ENCODE measurements at places on chromosomes 4 and X.

GRCh38 chrX:130048686-130049222, 61.5 kb downstream of the ELF4 start:
- no peak for DNase-seq

DNA sequence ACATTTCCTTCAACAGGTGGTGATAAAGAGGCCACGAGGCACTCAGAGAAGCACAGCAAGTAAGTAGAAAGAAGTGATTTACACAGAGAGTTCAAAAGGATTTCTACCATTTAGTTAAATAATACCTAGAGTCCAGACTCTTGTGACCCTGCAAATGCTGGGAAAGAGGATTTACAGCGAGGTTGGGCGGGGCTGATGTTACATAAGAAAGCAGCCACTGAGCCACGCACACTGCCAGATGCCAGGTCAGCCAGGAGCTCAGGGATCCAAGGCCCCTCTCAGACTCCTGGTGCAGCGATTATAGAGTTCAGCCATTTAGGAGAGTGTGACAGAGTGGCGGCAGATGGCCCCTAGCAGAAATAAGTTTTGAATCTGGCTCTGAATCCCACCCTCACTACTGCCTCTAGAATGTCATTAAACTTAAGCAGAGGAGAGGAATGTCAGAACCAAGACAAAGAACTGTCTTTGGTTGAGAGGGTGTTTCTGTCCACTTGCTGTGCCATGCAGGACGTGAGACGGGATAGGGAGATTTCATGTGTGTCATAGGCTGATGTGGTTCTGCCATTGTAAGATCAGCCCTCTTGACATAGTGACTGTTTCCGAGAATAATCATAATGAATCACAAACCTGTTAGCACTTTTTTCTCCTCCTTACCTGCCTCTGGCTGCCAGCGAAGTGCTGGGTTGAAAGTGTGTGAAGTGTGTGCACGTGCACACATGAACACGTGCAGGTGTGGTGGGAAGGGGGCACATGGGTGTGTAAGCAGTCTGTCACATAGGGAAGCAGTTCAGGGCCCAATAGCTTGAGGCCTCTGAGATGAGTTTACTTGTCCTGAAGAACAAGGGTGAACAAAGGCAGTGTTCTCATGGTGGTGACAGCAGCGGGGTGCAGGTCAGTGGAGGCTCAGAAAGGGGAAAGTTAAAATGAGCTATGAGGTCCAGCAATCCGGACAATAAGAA, 50.1 kb downstream of the MFAP3L start:
- DNase-seq, result no peak

GRCh38 chr4:99324979-99325378, 3.8 kb upstream of the ADH1B start:
- DNase-seq, result no peak

- no peak for DNase-seq
Measured at GRCh38 chr4:4865705-4866123, 6.2 kb downstream of the MSX1 start.

GRCh38 chrX:37690119-37690518, 4.5 kb downstream of the XK start:
- no peak for DNase-seq

DNA sequence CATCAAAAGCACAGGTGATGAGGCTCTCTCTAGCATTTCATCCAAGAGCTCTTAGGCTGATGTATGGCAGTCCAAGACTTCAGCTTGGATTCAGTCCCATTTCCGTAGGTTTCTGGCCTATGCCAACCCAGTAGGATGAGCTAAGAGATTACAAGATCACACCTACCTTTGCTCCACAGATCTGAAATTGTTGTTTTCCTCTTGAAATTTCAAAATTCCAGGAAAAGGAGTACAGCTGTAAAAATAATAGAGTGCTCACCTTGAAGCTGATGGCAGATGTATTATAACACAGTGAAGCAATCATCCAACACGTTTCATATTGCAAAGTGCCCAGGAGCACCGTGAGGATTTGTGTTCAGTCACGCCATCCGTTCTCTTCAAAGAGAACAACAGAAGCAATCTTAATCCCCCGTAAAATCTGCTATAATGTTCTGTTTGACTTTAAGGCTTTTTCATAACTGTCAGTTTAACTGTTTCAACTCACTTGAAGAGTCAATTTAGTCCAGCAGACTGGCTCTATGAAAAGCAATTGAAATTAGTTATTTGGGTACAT, 137.5 kb downstream of the CPE start:
- DNase-seq, result no peak

GRCh38 chr4:32112891-32113290, 1392.7 kb downstream of the PCDH7 start:
- DNase-seq, result no peak

DNA sequence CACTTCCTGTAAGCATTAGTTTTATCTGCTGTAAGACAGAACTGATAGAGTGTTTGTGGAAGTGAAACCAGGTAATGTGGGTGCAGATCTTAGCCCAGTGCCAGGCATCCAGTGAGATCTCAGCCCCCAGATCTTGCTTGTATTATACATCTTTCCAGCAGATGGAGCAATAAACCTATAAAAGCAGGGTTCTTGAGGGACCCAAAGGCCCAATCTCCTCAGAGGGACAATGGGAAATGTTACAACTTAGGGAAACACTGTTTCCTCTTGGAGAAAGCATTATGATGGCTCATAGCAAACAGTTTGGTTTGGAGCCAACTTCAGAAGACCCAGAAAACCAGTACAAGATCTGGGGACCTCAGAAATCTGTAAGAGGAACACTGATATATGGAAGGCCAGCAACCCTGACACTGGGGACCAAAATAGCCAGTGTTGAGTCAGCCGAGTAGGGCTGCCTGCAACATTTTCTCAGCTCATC, 206.3 kb downstream of the SLC7A11 start:
- no peak for DNase-seq

DNA sequence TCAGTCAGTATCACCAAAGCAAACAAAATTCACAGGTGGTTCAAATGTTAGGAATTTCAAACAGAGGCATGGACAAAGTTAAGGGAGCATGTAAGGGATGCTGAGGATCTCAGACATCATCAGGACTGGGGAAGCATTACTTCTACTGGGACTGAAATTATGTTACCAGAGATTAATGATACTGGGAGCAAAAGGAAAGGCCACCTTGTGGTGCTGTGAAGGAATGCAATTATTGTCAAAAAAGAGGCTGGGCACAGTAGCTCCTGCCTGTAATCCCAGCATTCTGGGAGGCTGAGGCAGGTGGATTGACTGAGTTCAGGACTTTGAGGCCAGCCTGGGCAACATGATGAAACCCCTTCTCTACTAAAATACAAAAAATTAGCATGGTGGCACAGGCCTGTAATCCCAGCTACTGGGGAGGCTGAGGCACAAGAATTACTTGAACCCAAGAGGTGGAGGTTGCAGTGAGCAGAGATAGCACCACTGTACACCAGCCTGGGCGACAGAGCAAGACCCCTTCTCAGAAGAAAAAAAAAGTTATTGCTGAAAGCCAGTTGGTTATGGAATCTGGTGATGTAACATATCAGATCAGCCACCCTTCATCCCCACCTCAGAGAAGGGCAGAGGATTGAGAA, 954.3 kb downstream of the PCDH7 start:
- DNase-seq, result no peak

DNA sequence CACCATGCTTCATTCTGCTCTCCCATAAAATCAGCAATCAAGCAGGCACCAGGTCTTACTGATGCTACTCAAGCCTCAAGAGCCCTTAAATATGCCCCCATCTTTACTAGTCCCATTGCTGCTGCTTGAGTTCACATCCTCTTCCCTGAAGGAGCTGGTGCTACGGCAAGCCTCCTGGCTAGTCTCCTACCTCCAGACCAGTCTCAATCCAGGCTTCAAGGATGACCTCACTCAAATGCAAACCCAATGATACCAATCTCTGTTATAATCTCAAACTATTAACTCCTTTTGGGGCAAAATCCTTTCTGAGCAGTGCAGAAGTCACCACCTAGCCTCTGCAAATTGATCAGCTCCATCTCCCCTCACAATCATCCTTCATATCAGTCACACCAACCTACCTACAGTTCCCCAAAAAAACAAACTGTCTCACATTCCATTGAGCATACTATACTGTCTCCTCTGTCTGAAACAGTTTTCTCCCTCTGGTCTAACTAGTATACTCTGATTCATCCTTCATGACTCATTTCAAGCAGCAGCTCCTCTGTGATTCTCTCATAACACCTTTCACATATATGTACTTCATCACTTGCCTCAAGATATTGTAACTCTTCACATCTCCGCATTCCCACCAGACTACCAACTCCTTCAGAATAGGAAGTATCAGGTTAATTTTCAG, 30.0 kb downstream of the PAPSS1 start:
- DNase-seq, result no peak

DNA sequence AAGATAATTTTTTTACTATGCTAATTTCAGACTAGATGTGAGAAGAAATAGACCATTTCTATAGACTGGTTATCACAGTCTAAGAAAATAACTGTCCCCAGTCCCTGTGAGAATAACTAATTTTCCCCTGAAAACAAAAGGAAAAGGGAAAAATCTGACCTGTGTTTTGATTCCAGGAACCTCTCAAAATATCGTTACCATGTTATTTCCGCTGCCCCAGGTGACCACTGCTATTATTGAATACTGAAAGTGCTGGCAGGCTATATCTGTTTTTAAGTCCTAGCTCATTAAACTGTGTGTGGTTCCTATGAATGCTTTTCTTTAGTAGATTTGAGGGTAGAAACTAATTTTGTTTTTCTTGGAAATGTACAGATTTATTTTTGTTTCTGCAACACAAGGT, 83.6 kb downstream of the GAB1 start:
- DNase-seq, result no peak

GRCh38 chr4:19051831-19052230, 1030.3 kb upstream of the LCORL start:
- no peak for DNase-seq

DNA sequence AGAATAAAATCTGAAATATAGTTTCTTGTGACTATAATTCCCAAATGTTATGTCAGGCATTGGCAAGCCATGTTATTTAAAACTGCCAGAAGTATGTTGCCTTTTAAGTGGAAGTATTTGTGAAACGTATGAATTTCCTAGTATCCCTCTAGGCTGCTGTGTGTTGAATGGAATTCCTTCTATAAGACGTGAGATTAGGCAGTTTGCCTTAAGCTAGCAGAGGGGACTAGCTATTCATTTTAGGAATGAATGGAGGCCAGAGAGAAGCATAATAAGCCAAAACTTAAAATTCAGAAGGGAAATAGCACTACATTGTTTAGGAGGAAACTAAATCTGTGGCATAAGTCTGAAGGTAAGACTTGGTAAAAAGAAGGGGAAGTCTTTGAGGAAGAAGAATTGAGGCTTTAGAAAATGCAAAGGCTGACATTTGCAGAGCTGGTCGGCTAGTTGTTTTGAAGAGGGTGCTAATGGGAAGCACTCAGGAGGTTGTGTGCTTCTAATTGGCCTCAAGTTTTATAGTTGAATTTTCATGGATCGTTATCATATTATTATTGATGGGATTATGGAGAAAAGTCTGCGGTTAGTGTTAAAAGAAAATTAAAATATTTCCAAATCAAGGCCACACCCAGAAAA, 57.1 kb downstream of the TMEM131L start:
- no peak for DNase-seq

DNA sequence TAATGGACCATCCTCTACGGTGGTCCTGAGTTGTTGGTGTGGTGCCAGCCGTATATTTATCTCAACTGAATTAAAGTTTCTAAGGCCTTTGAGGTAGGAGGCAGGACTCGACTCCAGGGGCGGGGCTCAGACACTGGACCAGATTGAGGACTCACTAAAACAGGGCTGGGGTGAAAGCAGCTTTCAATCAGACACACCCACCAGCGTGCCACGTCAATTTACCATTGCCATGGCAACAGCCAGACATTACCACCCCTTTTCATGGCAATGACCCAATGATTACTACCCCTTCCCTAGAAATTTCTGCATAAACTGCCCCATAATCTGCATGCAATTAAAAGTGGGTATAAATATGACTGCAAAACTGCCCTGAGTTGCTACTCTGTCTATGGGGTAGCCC, 6.7 kb upstream of the TLR1 start:
- no peak for DNase-seq
